ENCODE measurements at places on chromosomes 4 and X.

DNA sequence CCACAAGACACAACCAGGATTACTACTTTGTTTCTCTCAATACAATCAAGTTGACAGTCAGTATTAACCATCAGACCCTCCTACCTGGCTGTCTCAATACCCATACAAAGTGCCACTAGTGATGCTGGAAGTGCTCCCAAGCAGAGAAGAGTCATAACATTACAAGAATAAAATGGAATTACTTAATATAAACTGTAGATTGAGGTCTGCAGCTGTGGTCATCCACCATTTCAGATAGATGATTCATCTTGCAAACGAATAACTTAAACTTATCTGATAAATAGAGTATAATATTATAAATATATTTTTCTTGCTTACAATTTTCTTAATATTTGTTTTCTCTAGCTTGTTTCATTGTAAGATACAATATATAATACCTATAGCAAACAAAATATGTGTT is 1034.2 kb upstream of the PCDH10 start:
- DNase-seq = no peak

DNA sequence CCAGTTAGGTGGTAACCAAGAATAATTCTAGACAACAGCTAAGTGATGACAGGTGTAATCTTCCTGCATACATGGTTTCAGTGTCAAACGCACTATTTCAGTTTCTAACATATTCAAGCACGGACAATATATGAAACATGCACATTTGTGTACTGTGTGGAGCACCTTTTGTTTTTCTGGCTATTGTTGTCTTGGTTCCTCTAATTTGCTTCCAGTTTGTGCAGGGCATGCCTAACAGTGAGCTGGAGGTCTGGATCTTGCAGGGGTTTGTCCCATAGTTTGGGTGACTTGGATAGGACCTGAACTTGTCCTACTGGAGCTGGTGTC is 70.5 kb upstream of the TBC1D9 start:
- DNase-seq = no peak

DNA sequence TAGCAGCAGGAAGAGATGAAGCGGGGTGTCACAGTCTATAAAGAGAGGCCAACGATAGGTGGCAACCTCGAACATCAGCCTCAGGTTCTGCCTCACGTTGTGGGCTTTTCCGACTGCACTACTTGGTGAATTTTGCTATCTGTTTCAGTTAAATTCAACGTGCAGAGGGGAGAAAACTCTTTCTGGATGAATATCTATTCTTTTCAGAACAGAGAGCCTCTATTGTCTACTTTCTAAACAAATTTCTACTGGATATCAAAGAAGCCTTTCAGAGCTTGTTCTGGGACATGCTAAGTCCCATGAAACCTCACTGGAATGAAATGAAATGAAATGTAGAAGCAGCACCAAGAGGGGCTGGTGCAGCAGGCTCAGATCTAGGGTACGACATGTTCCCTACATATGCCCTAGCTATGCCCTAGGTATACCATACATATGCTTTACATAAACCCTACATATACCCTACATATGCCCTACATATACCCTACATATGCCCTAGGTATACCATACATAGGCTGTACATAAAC is 116.5 kb upstream of the TRIM2 start:
- DNase-seq = no peak

- no peak for DNase-seq
Observed at GRCh38 chr4:7698584-7698983, 241.1 kb downstream of the AFAP1 start.

GRCh38 chr4:177987896-177988295 is 545.7 kb upstream of the AGA start:
- no peak for DNase-seq

GRCh38 chr4:120919358-120919757 is 3.2 kb downstream of the PRDM5 start:
- DNase-seq = no peak

DNA sequence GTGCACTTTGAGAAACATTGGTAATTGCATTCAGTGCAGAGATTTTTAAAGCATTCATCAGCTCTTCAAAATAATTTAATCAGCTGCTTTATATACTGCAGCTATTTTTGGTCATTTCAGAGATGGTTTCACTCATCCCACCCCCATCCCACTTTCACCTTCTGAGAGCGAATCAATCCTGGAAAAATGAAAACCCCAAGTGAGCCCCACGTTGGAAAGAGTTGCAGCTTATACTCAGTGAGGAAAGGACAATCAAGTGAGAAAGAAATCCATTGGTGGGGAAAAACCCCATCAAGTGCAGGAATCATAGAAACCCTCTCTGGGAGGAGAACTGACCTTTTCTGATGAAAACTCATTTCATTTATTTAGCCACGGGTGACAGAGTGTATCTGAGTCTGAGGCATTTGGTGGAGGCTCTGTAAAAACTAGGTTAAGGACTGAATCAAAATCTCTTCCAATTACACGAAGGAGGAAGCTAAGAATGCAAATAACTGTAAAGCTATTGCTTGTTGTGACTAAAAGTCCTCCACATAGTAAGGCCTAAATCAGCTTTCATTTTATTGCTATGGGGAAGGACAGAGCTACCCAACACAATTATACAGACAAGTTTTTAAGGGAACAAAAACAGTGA is 240.4 kb upstream of the PGRMC2 start:
- no peak for DNase-seq

- DNase-seq = no peak
Observed at GRCh38 chrX:109440475-109440874, 41.4 kb downstream of the GUCY2F start.

DNA sequence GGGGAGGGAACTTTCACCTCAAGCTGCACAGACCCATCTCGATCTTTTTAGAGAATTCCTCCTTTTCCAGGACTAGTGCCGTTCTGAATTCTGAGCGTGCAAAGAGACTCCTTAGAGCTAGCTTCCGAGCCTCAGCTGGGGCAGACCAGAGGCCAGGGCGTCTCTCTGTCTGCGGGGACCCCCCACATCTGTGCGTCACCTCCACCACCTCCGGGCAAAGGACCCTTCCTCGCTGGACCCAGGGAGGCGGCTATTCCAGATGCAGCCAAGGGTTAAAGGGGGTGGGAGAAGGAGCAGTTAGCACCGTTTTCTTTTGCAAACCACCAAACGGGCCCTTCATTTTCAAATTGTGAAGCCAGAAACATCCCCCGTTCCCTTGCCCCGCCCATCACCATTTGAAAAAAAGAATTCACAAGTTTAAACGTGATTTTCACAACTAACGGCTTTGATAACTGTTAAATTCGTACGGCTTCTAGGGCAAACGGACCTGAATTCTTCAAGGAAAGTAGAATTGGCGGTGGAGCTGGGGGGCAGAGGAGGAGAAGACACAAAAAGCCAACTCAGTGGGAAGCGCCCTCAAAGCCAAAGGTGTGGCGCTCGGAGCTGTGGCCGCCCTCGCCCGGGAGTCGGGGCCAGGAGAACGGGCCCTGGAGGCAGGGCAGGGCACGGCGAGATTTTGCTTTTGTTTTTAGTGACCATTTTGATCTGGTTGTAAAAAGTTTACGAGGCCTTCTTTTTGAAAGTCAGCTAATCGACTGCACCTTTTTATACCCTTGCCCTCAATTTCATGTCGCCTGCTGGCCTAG is 3.3 kb upstream of the PDGFRA start:
- no peak for DNase-seq

- no peak for DNase-seq
Observed at GRCh38 chr4:184617600-184618196, 31.5 kb downstream of the CASP3 start.

- no peak for DNase-seq
Observed at GRCh38 chr4:176534566-176534965, 214.8 kb downstream of the SPCS3 start.

Measured in common myeloid progenitor, CD34-positive (primary cell).